ENCODE measurements at places on chromosomes 4 and X.

DNA sequence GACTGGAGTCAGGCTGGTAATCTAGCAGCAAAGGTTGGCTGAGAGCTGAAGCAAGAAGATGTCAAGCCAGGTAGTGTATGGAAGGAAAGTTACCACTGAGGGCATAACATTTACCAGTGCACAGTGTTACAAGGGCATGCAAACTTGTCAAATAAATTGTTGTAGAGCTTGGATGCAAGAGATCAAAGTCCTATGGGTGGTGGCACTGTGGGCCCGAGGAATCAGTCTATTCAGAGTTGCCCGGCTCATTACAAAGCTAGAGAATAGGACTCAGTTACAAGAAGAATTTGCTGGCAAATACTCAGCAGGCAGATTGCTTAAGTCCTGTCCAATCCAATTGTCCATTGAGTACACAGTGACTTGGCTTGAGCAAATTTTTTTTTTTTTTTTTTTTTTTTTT lies 2043.8 kb downstream of the ARAP2 start:
- DNase-seq: no peak

GRCh38 chr4:99853999-99854398 lies 37.4 kb downstream of the DAPP1 start:
- no peak for DNase-seq

GRCh38 chr4:8240211-8241041 lies 29.1 kb upstream of the HTRA3 start:
- no peak for DNase-seq

GRCh38 chr4:173195109-173195508 lies 26.5 kb downstream of the GALNT7 start:
- no peak for DNase-seq

DNA sequence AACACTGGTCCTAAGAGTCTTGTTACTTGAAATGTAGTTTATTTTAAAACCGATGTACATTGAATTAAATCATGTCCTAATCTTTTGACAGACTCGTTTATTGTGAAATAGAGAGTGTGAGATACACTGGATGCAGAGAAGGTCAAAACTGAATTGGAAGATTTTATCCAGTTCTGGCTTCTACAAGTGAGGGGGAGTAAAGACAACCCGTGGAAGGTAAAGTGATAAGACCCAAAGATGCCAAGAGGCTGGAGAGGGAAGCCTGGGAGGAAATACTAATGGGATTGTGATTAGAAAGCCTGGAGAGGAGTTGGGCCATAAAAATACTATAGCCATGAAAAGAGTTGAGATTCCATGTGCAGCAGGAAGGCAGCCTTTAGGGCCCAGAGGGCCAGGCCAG lies 424.5 kb upstream of the NR3C2 start:
- DNase-seq: no peak

- DNase-seq: no peak
Measured at GRCh38 chr4:184369871-184370270, 104.5 kb downstream of the IRF2 start.

GRCh38 chrX:31423609-31424189 lies 351.9 kb upstream of the FTHL17 start:
- DNase-seq: peak; percentile 78

DNA sequence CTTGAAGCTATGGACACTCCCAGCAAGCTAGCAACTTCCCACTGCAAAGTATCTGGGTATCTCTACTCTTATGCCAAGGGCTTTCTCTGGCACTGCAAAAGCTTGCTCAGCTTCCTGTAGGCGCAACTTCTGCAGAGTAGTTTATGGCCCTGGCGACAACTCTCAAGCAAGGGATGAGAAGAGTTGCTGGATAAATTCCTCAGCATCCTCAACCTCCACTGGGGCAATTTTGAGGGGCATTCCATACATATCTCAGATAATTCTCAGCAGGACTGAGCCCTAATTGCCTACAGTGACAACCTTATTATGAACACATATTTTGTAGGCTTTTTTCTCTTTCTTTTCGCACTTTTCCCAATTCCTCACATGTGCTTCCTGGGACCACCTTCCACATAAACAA lies 31.2 kb upstream of the TAB3 start:
- no peak for DNase-seq

GRCh38 chr4:108586778-108587177 lies 33.6 kb upstream of the RPL34 start:
- DNase-seq: no peak

DNA sequence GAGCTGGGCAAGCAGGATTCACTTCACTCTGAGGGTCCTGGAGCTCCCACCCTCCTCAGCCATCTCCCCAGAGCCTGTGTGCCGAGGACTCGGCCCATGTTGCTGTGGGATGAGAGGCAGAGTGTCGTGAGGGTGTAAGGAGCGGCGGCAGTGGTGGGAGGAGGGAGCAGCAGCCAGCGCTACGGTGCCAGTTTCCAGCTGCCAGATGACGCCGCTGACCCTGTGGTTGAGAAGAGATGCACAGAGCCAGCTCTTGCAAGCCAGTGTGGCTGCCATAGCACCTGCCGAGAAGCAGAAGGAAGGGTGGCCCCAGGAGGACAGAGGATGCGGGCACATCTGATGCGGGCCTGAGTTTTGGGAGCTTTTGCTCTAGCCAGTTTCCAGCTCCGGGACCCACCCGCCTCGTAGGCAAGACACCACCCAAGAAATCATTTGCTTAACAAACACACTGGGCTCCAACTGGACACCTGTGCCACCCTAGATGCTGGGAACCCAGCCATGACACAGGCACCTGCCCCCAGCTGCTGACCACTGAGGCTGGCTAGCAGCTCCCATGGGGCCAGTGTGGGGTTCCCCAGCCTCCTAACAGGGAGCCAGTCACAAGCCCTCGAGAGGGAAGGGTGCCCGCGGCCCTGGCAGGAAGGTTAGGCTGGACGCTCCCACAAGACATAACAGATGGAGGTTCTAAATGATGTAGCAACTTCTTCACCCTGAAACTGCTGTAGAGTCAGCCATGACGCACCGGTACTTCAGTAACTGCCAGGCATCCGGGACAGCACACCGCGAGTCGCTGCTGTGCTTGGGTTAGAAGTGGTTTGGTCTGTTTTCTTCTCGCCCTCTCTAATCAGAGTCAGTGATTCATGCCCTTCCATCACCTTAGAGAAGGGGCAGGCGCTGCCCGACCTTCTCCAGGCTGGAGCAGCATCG lies 8.9 kb downstream of the MSANTD1 start:
- DNase-seq: peak; percentile 25

DNA sequence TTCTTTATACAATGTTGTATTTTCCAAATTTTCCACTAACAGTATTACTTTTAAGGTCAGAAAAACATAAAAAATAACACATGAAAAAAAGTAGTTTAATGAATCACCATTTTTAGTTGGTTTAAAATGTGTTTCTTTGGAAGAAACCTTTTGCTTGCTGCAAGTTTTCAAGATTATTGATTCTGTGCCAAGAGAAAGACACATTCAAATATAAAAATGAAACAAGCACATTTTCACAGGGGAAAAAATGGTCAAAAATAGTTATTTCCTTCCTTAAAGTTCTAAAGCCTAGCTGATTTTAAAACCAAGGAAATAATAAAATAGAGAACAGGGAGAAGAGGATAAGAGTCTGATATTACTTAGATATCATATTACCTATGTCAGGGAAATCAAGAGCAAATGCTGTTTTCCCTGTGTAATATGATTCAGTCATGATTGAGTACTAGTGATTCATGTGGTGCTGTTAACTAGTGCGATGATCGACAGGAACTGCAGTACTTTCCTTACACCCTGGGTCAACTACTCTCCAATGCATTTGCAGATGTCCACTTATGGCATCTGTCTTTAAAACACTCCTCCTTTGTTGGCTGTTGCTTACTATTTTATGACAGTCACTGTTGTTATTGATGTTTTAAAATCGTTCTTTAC lies 103.8 kb downstream of the CAMK2D start:
- peak; percentile 37 for DNase-seq

DNA sequence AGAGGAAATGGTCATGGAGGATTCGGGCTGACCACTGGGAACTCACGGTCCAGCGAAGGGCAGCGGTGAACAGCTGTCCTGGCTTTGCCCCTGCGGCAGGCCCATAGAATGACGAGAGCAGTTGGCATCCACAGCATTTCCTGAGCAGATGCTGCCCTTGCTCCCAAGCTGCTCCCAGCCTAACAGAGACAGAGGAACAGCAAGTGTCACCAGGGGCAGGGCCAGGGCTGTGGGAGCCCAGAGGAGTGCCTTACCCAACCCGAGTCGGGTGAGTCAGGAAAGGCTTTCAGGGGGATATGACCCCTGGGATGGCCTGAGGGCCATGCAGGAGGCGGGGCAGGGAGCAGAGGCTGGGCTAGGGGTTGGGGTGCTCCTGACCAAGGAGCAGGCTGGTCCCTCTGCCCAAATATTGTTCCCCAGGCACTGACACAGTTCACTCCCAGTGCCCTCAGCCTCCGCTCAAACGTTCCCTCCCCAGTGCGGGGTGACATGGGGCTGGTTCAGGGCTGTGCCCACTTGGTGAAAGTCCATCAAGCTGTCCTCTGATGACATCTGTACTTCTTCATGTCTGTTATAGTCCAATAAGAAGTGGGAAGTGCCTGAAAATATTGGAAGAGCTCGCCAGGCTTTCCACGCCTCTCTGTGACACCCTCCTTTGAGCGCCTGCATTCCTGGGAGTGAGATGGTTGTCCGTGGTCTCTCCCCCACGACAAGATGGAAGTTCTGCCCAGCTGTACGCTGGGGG lies 64.7 kb upstream of the GPR78 start:
- DNase-seq: peak; percentile 28

Measured in cardiac fibroblast (primary cell).